ENCODE measurements at places on chromosomes 4 and X. TPM values are rescaled to one million over a fixed set of nuclear protein-coding genes. Genes with fewer than 3 reads are reported as not detected.

DNA sequence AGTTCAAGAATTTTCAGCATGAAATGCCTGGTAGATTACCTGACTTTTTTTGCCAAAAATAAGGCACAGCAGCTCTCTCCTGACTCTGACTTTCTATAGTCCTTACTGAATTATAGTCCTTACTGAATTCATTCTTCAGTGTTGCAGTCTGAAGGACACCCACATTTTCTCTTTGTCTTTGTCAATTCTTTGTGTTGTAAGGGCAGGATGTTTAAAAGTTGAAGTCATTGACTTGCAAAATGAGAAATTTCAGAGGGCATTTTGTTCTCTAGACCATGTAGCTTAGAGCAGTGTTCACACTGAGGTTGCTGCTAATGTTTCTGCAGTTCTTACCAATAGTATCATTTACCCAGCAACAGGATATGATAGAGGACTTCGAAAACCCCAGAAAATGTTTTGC, 168.0 kb downstream of the SOWAHB start:
- DNase-seq, result no peak
- H3K4me1 ChIP-seq, result peaks cover 9% of the 10 kb centered on the region
- peaks cover 8% of the 10 kb centered on the region for H3K36me3 ChIP-seq
- H3K27me3 ChIP-seq, result no peaks in the 10 kb centered on the region
- H3K27ac ChIP-seq, result no peak overlapping the region
- no peak overlapping the region for H3K4me3 ChIP-seq

DNA sequence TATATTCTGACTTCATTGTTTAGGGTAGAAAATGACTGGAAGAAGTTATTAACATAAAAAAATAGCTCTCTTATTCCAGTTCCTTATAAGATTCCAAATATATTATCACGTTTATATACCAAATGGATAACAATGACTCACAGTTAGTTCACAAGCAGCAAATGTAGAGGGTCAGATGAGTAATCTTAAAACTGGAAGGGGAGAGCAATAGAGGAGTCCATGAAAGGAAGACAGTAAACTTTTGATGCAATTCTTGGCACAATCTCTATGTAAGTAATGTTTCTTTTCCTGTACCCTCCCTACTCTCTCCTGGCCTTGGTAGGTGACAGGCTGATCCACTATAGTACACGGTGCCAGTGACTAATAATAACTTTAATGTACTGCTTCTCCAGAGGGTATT, 259.0 kb upstream of the TRPC5 start:
- no peaks in the 10 kb centered on the region for H3K4me1 ChIP-seq
- no peak overlapping the region for H3K27ac ChIP-seq
- DNase-seq, result no peak
- no peaks in the 10 kb centered on the region for H3K36me3 ChIP-seq
- no peaks in the 10 kb centered on the region for H3K27me3 ChIP-seq

Gene FAM184B
- 0.01 TPM for polyA plus RNA-seq

DNA sequence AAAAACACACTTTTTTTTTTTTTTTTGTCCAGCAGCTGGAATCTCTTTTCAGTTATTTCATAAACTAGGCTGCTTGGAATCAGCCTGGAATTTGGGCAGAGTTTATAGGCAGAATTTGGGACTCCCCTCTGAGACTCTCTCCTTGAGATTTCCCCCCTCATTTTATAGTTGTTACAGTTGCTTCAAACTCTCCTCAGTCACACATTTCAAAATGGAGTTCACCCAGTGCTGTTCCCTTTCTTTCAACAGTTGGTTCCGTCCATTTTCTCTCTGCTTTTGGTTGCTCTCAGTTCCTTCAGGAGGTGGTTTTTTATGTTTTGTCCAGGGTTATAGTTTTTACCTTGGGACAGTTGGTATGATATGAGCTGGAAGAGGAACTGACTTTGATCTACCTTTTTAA, 27.5 kb downstream of the NSD2 start:
- peaks cover 17% of the 10 kb centered on the region for H3K36me3 ChIP-seq
- H3K4me3 ChIP-seq, result no peak overlapping the region
- H3K27ac ChIP-seq, result no peak overlapping the region
- DNase-seq, result no peak

Gene ZNF630
- 0.78 TPM for polyA plus RNA-seq

DNA sequence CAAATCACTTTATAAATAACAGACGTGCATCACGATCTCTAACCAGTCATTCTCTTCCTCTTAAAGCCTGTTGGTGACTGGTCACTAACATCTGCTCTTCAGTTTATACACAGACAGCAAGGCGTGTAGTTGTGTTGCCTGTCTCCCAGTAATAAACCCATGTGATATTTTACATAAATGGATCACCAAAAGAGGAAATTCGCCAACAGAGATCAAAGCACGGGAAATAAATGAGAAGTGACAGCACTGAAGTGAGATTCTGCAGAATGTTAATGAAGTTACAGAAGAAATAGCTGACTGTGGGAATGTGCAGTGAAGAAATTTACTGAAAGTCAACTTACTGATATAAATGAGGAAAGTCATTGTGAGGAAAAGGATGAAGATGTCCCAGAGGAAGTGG, 47.0 kb downstream of the AFF1 start:
- peaks cover 17% of the 10 kb centered on the region for H3K4me1 ChIP-seq
- no peak for DNase-seq
- no peaks in the 10 kb centered on the region for H3K36me3 ChIP-seq
- no peak overlapping the region for H3K4me3 ChIP-seq

All from keratinocyte (primary cell).